ENCODE measurements at places on chromosomes 4 and X. TPM values are rescaled to one million over a fixed set of nuclear protein-coding genes. Genes with fewer than 3 reads are reported as not detected.

The GJB1 gene
- not detected for total RNA-seq

GRCh38 chr4:24741910-24742309 lies 53.5 kb upstream of the SOD3 start:
- H3K27me3 ChIP-seq, result no peaks in the 10 kb centered on the region
- H3K4me3 ChIP-seq, result no peak overlapping the region
- no peak for DNase-seq

DNA sequence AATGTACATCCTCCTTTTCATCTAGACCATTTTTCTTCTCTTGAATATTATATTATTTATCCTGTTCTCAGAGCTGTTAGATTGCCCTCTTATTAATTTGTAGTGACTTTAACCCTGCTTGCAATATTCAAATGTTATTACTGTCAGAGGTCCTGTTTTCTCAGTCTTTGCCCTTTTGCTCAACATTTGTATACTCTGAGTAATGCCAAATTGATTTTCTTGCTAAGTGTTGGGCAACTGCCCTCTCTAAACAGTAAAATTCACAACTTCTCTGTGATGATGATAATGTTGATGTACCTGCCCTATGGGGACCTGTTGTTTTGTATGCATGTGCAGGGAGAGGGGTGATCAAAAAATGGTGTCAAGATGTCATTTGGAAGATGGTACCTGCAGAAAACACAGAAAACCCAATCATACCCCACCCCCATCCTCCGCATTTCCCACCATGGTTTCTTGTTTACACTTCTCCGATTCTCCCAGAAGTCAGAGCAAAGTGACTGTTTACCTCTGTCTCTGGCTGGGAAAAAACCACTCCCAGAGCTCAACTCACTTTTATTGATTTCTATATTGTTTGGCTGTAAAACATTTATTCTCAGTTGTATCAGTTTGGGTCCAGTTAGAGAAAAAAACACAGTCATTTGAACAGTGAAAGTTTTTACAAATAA lies 694.0 kb downstream of the IL1RAPL1 start:
- H3K4me3 ChIP-seq, result no peak overlapping the region
- H3K27ac ChIP-seq, result no peak overlapping the region
- no peaks in the 10 kb centered on the region for H3K4me1 ChIP-seq
- no peak for DNase-seq
- no peaks in the 10 kb centered on the region for H3K36me3 ChIP-seq

DNA sequence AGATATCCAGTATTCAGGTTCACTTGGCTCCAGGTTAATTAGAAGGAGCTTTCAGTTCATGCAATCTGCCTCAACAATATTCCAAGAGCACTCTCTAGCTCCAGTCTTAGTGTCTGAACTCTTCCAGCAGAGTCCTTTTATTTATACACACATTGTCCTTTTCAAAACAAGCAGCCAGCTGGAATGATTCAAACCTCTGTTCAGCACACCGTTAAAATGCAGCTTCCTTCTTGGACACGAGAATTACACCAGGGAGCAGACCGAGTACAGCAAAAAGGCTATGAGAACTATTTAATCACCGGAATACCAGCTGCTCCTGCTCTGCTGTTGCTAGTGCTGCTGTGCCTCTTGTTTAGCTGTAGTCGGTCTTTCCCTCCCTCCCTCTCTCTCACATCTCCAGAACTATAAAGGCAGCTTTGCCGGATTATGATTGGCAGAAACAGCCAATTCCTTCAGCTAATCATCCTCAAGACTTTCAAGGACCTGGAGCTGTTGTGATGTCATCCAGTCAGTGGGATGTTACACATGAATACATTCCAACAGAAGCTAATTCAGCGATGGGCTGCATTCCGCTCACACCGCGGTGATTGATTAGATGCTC lies at the start of gene NDST4:
TSS of gene NDST4 (minus strand) at position 115 of the 601 bp plus-strand sequence. CDS start 36,584 bp downstream, outside the sequence.
- H3K27me3 ChIP-seq, result no peaks in the 10 kb centered on the region
- no peaks in the 10 kb centered on the region for H3K36me3 ChIP-seq
- no peak for DNase-seq
- no peaks in the 10 kb centered on the region for H3K4me1 ChIP-seq
- H3K27ac ChIP-seq, result no peak within 1 kb of the TSS
- H3K4me3 ChIP-seq, result peak within 1 kb of the TSS; percentile 20

DNA sequence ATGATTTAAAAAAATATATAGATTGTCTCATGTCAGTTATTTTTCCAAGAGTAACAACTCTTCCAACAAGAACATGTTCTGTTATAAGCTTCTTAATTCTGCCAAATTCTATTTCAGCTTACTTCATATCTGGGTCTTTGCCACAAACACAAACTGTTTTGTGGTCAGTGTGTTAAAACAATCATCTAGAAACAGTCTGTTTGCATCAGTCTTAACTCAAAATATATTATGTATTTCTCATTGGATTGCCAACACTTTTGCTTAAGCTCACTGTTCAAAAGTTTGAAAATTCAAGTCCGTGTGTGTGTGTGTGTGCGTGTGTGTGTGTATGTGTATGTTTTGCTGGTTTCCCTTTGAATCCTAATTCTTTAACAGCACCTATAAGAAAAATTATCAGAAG lies 752.3 kb upstream of the NDST4 start:
- no peak overlapping the region for H3K27ac ChIP-seq
- no peak for DNase-seq
- H3K36me3 ChIP-seq, result no peaks in the 10 kb centered on the region
- no peak overlapping the region for H3K4me3 ChIP-seq

DNA sequence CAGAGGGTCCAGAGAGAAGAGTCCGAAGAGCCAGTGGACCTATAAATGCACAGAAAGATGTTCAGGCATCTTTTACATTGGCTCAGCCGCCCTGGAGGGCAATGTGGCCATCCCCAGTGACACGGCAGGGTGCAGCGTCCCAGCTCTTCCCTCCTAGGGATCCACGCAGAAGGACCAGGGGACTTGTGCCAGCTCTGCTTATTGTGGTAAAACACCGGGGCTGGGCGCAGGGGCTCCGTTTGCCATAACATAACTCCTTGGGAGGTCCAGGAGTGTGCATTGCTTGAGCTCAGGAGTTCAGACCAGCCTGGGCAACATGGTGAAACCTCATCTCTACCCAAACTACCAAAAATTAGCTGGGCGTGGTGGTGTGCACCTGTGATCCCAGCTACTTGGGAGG lies 70.2 kb downstream of the CPZ start:
- H3K27ac ChIP-seq, result no peak overlapping the region
- no peak for DNase-seq
- no peak overlapping the region for H3K4me3 ChIP-seq
- no peaks in the 10 kb centered on the region for H3K36me3 ChIP-seq
- peaks cover 91% of the 10 kb centered on the region for H3K27me3 ChIP-seq

Measured in left ventricle myocardium inferior (tissue), 1 donor.